ENCODE measurements at places on chromosomes 1 and 21.

- no peak for DNase-seq
Observed at GRCh38 chr1:2288816-2289536, 60.9 kb downstream of the SKI start.

DNA sequence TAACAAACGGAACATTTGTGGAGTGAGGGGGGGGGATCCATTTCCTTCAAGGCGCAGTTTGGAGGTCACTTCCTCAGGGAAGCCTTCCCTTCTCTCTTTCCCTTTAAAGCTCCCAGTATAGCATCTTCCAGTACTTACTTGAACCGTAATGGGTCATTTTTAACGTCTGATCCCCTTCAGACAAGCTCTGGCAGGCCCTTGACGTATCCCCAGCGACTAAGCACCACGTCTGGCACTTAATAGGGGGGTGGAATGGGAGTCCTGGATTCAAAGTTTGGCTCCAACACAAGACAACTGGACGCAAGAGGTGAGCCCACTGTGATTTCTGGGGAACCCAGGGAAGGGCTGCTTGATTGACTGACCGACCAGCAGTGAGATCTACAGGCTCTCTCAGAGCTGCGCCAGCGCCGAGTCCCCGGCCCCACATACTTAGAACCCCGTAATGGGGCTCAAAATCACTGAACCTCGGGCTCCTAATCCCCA, 441 bp downstream of the YARS1 start:
- no peak for DNase-seq

DNA sequence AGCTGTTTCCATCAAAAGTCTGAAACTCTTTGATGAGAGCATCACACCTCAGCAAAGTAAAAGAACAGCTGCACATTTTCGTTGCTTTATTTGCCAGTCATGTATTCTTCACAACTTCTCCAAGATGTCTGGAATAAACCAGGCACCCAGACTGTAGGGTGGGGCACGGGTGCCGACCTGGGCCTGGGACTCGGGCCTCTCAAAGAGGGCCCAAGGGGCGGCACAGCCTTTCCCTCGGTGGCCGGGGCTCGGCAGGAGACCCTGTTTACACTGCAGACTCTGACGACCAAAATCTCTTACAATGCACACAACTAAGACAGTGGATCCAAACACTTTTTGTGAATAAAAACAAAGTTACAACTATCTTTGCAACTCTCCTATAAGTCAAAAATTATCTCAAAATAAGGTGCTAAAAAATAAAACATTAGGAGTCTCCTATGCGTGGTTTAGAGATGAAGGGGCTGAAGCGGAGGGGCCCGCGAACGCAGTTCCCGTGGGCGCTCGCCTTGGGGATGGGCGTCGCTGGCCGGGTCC, 696 bp downstream of the LSS start:
- DNase-seq: no peak

DNA sequence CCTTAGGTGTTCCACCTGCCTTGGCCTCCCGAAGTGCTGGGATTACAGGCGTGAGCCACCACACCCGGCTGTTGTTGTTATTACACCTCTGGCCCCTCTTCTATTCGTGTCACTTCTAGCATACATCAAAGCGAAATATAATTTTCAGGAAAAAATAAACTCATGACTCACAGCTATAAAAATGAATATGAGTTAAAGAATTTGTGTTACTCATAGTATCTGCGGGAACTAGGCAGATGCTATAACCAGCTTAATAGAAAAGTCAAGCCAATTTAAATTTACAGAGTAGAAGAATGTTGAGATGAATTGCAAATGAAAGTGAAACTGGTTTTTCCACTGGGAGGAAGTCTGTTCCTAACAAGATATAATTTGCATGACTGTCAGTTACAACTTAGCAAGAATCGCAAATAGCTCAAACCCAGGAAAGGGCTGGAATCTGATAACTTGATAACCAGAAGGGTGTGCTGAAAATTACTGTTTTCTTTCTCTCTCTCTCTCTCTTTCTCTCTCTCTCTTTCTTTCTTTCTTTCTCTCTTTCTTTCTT, 11.2 kb downstream of the OR2W3 start:
- DNase-seq: peak; percentile 62

DNA sequence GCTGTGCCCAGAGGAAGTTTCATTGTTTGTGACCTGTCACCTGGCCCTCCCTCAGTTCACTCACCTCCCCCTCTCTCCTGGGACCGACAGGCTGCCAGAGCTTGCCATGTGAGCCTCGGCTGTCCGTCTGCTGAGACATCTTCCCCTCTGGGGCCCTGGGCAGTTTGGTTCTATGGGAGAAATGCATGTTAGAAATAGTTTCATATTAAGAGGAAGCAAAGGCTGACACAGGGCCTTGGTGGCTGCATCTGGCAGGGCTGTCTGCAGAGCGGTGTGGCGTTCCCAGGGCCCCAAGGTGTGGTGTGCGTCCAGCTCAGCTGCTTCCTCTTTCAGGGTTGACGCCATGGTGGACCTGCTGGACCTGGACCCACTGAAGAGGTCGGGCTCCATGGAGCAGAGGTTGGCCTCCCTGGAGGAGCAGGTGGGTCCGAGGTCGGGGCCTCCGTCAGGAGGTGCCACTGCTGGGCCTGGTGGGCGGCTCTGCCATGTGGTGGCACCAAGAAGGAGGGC, 31.9 kb upstream of the LRRC3 start:
- no peak for DNase-seq

DNA sequence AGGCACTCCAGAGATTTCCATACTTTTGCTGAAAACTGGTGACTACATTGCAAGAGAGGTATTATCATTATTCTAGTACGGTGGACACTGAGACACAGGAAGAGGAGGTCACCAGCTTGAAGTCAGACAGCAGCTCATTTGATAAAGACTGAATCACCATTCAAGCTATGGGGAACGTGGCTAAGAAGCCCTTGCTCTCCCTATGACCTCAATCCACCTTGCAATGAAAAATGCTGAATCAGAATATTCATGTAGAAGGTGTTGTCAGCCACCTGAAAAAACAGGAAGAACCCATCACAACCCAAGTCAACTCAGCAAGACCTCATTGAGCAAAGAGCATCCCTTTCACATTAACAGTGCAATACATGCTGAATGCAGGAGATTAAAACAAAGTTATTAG, 59.0 kb upstream of the FGGY start:
- DNase-seq: no peak
